ENCODE measurements at places on chromosomes 11 and 22.

DNA sequence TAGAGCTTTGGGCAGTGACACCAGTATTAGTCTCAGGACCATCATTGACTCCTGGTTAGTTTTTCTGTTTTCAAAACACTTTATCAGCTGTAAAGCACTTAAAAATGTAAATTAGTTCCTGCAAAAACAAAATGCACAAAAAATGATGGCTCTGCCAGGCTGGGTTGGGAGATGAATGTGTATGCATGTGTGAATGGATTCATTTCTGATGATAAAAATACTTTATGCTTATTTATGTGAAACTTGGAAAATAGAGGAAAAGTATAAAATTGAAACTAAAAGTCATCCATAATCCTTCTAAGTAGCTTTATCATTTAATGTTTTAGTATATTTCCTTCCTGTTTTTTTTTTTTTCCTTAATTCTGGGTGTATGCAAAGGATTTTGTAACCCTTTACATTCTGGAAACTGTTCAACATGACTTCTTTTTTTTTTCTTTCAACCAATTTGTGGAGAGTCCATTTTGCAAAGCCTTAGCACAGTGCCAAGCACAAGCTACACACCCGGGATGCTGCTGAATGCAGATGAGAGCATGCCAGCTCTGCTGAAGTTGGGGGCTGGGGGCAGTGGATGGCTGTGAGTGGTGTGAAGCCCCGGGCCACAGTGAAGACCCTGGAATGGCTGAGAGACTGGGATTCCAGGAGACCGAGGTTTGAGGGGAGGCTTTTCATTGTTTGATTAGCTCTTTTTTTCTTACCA, 37.6 kb downstream of the PTPRJ start:
- DNase-seq, result no peak

GRCh38 chr11:100827934-100828661, 141.0 kb downstream of the ARHGAP42 start:
- DNase-seq, result no peak

DNA sequence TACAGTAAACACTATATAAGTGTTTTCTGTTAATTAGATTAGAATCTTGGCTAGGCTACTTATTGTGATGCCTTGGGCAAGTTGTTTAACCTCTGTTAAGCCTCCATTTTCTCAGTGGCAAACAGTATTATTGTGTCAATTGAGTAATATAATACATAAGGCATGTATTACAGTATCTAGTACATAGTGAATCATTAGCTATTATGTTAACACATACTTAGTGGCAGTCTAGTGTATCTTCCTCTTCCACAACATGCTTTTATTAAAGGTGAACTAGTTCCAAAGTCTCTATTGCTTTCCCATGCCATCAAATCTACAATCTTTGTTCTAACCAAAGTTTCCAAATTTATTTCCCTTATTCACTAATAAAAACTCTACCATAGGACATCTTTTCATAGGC, 200.9 kb downstream of the SOX6 start:
- DNase-seq, result no peak

- DNase-seq, result no peak
Measured at GRCh38 chr11:102263379-102264003, 53.8 kb upstream of the BIRC3 start.

GRCh38 chr22:31363885-31364465, 17.8 kb upstream of the PATZ1 start:
- no peak for DNase-seq

DNA sequence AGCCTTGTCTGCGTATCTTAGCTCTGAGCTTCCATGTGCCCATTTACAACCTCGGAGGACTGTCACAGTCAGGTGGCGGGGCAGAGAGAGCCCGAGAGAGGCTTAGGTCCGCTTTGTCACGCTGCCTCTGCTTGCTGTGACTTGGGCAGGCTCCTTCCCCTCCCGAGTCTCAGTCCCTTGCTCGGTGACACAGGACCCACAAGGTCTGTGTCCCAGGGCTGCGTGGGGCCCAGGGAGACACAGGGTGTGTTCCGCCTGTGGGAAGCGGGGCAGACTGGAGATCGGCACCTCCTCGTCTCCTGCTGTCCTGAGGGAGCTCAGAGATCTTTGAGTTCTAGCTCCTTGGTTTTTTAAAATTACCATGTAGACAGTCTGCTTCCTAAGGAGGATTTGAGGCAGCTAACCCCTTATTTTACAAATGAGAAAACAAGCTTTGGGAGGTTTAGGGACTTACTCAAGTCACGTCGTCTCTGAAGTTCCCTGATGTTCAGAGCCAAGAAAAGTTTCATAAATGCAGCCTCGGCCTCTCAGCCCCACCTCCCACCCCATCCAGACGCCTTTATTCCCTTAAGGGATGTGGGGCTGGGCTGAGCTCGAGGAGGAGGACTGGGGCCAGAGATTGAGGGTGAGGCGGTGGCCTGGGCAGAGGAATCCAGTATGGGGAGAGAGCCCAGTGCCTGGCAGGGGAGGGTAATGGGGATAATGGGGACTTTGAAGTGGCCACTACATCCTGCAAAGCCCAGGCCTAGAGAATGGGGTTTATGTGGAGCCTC, 103.6 kb downstream of the NECTIN1 start:
- no peak for DNase-seq

DNA sequence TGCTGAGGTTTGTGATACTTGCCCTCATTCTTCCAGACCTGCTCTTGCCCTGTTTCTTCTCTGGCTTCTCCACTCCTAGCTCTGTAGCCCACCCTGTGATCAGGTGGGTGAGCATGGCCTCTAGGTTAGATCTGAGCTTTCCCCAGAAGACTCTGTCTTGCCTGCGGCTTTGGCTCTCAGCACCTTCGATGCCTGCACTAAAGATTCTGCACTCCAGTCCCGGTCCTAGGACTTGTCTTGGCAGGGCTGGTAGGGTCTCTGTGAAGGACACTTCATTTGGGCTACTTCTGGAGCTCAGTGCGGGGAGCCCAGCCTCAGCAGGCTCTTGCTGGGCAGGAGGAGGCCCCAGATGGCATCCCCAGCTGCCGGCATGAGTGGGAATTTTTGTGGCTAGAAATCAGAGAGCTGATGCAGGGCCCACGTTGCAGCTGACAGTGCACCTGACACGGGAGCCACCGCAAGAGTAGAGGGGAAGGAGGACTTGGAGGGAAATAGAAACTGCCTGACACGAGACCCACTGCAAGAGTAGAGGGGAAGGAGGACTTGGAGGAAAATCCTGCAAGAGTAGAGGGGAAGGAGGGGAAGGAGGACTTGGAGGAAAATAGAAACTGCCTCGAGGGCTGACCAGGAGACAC, 226.9 kb upstream of the B3GAT1 start:
- DNase-seq, result no peak

DNA sequence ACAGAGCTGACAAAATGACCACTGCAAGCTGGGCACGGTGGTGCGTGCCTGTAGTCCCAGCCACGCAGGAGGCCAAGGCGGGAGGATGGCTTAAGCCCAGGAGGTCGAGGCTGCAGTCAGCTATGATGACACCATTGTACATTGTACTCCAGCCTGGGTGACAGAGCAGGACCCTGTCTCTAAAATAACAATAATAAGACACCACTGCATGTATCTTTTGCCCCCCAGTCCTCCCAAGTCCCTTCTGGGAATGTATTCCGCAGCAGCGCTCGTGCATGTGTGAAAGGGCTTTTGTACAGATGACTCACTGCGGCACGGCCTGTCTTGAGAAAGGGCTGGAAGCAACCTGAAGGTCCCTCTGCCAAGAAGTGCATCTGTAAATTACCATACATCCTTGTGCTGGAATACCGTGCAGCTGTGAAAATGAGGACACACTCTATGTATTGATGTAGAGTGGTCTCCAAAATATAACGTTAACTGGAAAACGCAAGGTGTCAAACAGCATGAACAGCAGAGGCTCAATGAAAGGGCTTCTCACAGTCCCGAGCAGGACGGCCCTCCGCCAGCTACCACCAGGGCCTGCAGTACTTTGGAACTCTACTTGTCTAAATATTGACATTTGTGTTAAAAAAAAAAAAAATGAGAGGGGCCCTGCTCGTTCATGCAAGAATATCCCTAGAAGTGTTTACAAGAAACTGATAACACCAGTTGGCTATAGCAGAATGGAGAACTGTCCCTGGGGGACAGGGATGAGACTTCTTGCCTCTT, 9.0 kb upstream of the CDC42EP2 start:
- DNase-seq, result no peak

DNA sequence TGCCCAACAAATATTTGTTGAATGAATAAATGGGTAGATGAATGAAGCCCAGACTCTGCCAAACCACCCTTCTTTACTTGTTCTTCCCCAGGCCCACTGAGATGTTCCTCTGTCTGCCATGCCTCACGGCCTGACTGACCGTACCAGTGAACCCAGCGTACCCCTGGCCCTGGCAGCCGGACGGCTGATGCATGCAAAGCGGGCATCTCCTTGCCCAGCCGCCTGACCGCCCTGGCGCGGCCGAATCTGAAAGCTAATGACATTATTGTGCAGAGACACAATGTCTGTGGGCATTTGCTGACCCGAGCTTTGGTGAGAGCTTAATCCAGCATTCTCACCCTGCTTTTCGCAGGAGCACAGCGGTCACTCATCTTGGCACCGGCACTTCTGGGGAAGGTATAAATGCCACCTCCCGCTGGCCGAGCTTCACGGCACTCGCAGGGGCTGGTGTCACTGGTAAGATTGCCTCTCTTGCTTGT, at the start of gene CRYBB2:
CRYBB2 (plus strand) TSS at position 429 of the 479 bp plus-strand sequence. CDS start 1,791 bp downstream, outside the sequence.
- DNase-seq, result no peak

DNA sequence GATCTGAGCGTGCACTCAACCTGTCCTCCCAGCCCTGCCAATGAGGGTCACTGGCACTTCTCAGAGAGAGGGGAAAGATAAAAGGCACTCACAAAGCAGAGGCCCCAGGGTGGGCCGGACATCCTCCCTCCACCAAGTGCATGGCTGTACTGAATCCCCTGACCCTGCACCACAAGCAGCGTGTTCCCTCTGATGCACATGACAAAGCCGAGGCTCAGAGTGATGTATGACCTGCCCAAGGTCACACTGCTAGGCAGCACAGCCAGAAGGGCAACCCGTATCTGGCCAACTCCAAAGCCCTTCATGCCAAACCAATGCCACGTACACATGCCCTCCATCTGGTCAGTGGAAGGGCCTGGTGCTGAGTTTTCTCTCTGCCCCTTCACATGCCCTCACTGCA, 22.1 kb downstream of the SPATA19 start:
- DNase-seq, result no peak

DNA sequence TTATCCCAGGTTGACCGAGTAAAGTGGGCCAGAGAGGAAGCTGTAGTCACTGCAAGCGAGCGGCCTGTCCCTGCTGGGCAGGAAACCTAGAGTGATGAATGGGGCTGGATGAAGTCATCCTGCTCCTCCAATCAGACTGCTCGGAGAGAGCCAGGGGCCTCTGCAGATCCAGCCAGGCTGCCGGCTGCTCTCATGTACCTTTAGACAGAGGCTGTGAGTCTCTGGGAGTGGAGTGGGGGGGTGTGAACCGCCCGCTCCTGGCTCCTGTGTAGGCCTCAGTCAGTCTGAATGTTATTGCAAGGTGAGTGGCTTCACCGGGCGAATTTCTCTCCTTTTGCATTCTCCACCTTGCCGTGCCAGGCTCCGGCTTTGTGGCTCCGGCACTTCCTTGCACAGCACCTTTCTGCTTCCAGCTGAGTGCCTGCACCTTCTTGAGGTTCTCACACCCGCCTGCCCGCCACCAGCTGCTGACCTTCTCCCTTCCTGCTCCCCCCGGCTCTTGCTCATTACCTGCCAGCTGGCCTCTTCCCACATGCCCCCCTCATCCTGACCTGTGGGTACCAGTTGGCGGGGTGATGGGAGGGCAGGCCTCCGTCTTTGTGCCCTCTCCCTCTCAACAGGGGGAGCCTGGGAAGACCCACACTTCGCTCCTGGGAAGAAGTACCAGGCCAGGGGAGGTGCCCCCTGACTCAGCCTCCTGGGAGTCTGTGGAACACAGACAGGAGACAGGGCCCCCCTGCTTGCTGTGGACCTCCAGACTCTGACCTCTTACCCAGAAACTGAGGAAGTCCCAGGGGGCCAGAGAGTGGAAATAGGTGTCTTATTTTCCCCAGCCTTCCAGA, 79.9 kb downstream of the GRAMD1B start:
- no peak for DNase-seq

- DNase-seq, result peak; percentile 52
Measured at GRCh38 chr11:8747173-8747572, 64.6 kb downstream of the RPL27A start.

DNA sequence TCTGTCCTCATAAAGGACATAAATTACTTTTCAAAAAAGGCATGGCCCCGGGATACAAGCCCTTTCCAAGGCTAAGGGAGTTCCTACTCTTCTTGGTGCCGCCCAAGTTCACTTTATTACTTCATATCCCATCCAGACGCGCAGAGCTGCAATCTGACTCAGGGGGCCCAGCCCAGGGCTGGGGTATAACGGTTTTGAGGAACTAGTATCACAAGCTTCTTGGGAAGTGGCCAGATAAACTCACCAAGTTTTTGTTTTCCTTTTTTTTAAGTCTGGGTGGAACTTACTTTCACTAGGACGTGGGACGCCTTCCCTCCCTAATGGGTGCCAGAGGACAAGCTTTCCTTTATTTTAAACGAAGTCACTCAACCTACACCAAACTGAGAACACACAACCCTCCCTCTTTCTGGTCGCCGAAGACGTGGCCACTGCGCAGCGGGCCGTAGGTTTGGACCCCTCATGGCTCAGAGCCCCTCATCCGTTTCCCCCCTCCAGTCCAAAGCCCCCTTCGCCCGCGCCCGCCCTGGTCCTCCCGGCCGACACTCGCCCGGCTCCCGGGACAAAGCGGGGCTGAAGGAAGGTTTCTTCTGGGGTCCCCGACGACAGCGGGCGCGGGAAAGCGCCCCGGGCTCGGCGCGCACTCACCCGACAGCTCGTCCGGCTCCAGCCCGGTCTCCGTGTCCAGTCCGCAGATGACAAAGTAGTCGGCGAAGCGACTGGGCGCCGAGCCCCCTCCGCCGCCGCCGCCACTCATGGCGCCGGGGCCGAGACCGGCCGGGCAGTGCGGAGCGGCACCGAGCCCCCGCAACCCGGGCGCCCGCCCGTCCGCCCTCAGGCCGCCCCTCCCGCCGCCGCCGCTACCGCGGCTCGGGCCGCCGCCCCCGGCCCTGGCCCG, 587 bp downstream of the DENND5A start:
- DNase-seq, result peak; percentile 93

GRCh38 chr11:108788565-108789199, 123.8 kb downstream of the DDX10 start:
- peak; percentile 39 for DNase-seq

DNA sequence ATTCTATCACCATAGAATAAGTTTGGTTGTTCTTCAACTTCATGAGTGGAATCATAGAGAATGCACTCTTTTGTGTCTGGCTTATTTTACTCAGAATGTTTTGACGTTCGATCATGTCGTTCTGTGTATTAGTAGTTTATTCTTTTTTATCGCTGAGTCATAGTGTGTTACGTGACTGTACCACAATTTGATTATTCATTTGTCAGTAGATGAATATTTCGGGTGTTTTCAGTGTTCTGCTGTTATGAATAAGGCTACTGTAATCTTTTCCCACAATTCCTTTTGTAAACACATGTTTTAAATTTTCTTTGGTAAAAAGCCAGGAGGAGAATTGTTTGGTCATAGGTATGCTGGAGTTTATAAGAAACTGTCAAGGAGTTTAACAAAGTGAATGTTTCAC, 279.9 kb upstream of the B3GAT1 start:
- no peak for DNase-seq

Measured in NB4 (cell line).